Fibroblast of the aortic adventitia (primary cell): ENCODE measurements at places on chromosomes 4 and X. TPM values are rescaled to one million over a fixed set of nuclear protein-coding genes. Genes with fewer than 3 reads are reported as not detected.

The ARSJ gene
- total RNA-seq: 12.4 and 23.8 TPM in 2 replicates

The ZBTB49 gene
- total RNA-seq: 6.8 and 14.5 TPM in 2 replicates

The RTL9 gene
- 1.5 TPM in 1 of 2 replicates, not detected in the other for total RNA-seq

The IL1RAPL1 gene
- total RNA-seq: 6.0 and 7.1 TPM in 2 replicates

The ZNF157 gene
- 1.3 TPM in 1 of 2 replicates, not detected in the other for total RNA-seq

The GABRA4 gene
- total RNA-seq: 0.08 TPM in 1 of 2 replicates, not detected in the other

The PABPC5 gene
- 1.8 and 8.1 TPM in 2 replicates for total RNA-seq

The TRIM75 gene
- not detected in 2 replicates for total RNA-seq

The PFKFB1 gene
- 0.09 TPM in 1 of 2 replicates, not detected in the other for total RNA-seq

The GPC4 gene
- total RNA-seq: 0.54 and 2.8 TPM in 2 replicates

The MAGEA11 gene
- not detected in 2 replicates for total RNA-seq

The GYG2 gene
- total RNA-seq: 1.1 and 4.3 TPM in 2 replicates

The DOK7 gene
- not detected in 2 replicates for total RNA-seq

The HPSE gene
- 0.27 and 2.7 TPM in 2 replicates for total RNA-seq

The FAM149A gene
- 10.8 and 15.6 TPM in 2 replicates for total RNA-seq

The KIAA1210 gene
- not detected in 2 replicates for total RNA-seq

The PCDH10 gene
- 6.8 and 16.9 TPM in 2 replicates for total RNA-seq

The TLR2 gene
- total RNA-seq: not detected in 2 replicates

The PPP1R2C gene
- total RNA-seq: not detected in 2 replicates

The SLC16A2 gene
- total RNA-seq: 5.9 and 28.5 TPM in 2 replicates

The GPR173 gene
- total RNA-seq: 1.1 and 2.5 TPM in 2 replicates

The S100P gene
- total RNA-seq: not detected in 2 replicates

The RNF4 gene
- 75.6 and 311 TPM in 2 replicates for total RNA-seq

The ALB gene
- not detected in 2 replicates for total RNA-seq

The F8A1 gene
- total RNA-seq: 2.6 and 7.1 TPM in 2 replicates

The TMSB15A gene
- 1.4 TPM in 1 of 2 replicates, not detected in the other for total RNA-seq

The CDKL5 gene
- 3.7 and 4.8 TPM in 2 replicates for total RNA-seq

The PDLIM3 gene
- 3.0 and 10.1 TPM in 2 replicates for total RNA-seq

The LONRF3 gene
- total RNA-seq: 1.5 TPM in 1 of 2 replicates, not detected in the other

The CFP gene
- 0.18 TPM in 1 of 2 replicates, not detected in the other for total RNA-seq

The CXCL1 gene
- total RNA-seq: 1.3 and 5.2 TPM in 2 replicates

The PRDM5 gene
- total RNA-seq: 18.4 and 25.8 TPM in 2 replicates

The GCNA gene
- 2.3 and 2.4 TPM in 2 replicates for total RNA-seq

The YY2 gene
- 0.16 and 2.4 TPM in 2 replicates for total RNA-seq

The SASH3 gene
- not detected in 2 replicates for total RNA-seq

The GATA1 gene
- total RNA-seq: not detected in 2 replicates

The SPANXN2 gene
- total RNA-seq: not detected in 2 replicates

The FOXR2 gene
- not detected in 2 replicates for total RNA-seq

The MAP7D2 gene
- total RNA-seq: 0.18 and 1.2 TPM in 2 replicates

The KIF4A gene
- 2.7 and 14.5 TPM in 2 replicates for total RNA-seq

The CSAG3 gene
- total RNA-seq: not detected in 2 replicates
